ENCODE measurements at places on chromosomes 1 and 21.

DNA sequence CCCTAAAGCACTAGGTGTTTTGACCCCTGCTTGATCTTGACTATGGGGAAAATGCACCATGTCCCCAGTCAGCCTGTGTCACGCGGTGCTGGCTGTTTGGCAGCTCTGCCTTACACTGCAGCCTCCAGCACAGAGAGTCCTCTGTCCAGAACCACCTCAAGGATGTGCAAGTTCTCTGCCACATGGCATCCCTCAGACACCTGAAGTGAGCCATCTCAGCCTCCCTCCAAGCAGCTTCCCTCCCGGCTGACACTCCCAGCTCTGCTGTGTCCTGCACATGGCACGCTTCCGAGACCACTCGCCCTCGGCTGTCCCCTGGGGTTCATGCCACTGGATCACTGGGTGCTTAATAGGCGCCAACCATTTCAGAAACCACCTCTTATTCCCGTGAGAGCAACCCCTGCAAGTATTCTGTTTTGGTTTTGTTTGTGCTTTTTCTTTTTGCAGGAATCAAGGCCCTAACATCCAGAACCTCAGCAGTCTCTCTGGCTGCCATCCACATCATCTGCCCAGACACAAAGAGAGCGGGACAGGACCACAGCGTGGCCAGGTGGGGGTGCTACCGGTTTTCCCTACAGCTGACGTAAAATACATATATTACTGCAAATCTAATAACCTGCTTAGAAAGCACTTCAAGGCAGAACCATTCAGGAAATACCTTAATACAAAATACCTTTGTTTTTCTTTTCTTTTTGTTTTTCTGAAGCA lies 45.7 kb downstream of the CAPZB start:
- peak; percentile 11 for DNase-seq

DNA sequence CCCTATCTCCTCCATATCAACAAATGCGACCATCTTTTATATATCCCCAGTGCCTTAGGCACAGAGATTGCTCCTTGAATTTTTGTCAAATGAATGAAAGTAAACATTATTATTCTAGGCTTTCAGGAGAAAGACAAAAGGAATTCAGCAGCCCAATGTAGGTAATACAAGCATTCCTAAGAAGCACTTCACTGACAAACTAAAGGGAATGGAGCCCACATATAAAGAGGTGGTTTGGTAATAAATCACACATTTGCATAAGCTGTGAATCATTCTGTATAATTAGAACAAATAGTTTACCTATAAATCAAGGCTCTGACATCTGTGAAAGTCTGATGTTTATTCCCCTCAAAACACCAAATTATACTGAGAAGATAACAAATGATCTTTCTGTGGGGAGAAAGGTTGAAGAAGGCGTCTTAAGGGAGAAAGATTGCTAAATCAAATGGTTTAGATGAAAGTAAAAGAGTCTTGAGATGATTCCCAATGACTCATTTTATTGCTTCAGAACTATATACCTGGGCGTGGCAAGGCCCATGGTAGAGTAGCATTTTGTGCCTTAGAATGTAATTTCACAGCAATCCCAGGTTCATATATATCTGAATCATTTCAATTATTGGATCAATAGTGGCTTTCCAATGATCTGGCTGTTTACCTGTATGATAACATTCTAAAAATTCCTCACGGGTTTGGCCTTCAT lies 558.1 kb downstream of the AGBL4 start:
- DNase-seq, result no peak

- no peak for DNase-seq
Measured at GRCh38 chr1:66350001-66350547, 183.9 kb upstream of the SGIP1 start.

DNA sequence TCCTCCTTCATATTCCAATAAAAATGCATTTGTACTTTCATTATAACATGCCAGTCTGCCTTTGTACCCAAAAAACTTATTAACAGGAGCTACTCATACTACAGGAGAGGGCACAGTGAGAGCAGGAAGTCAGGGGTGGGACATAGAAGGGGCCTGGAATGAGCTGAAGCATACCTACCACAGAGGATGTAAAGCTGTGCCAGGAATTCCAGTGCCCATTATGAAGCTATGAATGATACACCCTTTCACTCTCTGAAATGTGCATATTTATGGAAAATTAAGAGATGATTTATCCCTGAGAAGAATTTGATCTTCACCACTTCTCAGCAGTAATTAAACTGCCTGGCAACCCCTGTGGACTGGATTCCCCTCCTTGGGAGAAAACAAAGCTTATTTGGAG lies 65.8 kb downstream of the ATP5PO start:
- DNase-seq, result no peak

- no peak for DNase-seq
Measured at GRCh38 chr1:107184888-107185287, 44.0 kb downstream of the NTNG1 start.

Measured in stimulated activated CD4-positive, alpha-beta T cell treated with anti-CD3 and anti-CD28 coated beads, Interleukin-1b, Interleukin-23, amount 100 ng/mL, for 1 hour (primary cell).